ENCODE measurements at places on chromosomes 7 and 10.

DNA sequence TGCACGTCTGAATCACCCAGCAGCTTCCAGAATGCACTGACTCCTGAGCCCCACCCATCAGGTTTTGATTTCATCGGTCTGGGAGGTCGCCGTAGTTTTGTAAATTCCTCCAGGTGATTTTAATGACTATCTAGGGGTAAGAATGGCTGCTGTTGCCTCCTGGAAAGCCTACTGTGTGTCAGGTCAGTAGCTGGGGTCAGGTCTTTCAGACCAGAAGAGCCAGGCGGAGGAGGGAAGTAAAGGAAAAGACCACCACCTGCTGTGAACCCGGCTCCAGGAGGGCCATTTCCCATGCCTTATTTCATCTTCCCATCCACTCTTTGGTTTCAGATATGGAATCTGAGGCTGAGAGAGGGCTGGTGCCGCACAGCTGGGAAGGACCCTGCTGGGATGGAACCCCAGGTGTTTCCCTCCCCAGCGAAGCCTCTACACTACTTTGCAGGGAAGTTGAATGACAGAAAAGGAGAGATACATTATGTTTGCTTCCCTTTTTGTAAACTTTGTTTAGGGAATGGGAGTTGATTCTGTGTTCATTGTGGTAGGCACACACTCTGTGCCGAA, 19.8 kb downstream of the ADAMTS14 start:
- no peak for DNase-seq

DNA sequence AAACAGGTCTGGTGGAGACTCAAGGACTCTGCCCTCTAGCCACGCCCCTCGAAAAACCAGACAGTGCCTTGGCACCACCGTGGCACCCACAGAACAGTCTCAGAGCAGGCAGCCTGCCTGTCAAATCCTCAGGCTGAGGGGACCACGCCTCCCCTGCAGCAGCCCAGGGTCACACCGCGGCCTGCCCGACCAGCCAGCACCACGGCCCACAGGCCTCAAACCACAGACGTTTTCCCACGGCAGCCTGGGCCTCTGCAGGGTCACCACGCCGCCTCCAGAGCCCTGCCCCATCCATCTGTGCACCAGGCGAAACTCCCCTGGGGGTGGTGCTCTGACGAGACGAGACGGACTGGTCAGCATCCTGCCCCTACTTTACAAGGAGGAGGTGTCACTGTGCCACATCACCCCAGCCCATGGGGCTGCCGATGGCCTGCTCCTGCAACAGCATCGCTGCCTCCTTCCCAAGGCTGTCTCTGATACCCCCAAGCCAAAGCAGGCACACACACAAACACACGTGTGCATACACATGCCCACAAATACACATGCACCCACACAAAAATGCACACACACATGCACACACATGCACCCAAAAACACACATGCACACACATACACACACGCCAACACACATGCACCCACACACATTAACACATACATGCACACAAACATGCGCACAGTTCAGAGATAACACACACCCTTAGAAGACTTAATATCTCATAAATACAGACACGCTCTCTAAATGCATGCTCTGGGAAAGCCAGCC, 24.6 kb downstream of the PAPOLB start:
- DNase-seq = no peak

GRCh38 chr7:94043299-94043698, 39.1 kb upstream of the BET1 start:
- DNase-seq = peak; percentile 84

GRCh38 chr7:152902054-152902453, 142.5 kb downstream of the ACTR3B start:
- DNase-seq = no peak

DNA sequence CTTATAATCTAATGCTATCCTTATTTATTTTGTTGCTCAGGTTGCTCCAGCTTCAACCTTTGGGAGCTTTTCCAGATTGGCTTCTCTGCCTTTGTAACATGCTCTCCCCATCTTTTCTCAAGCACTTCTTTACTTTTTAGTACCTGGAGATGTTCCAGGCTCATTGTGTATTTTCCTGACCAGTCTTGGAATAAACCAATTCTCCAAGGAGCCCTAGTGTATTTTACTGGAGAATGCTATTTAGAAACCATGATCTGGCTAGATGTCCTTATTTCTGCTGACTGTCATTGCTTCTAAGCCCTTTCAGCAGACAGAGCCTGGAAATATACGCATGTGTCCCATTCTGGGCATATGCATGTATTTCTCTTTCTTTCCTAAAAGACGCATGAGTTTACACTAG, 95.7 kb downstream of the EMX2 start:
- DNase-seq = no peak

- no peak for DNase-seq
Measured at GRCh38 chr10:129114588-129114987, 352.5 kb upstream of the MGMT start.

- no peak for DNase-seq
Measured at GRCh38 chr7:88268858-88269257, 37.8 kb downstream of the STEAP4 start.

GRCh38 chr7:38283809-38284208, 10.4 kb upstream of the TARP start:
- no peak for DNase-seq

GRCh38 chr10:110364531-110364937, 59.8 kb upstream of the SMNDC1 start:
- DNase-seq = peak; percentile 46

DNA sequence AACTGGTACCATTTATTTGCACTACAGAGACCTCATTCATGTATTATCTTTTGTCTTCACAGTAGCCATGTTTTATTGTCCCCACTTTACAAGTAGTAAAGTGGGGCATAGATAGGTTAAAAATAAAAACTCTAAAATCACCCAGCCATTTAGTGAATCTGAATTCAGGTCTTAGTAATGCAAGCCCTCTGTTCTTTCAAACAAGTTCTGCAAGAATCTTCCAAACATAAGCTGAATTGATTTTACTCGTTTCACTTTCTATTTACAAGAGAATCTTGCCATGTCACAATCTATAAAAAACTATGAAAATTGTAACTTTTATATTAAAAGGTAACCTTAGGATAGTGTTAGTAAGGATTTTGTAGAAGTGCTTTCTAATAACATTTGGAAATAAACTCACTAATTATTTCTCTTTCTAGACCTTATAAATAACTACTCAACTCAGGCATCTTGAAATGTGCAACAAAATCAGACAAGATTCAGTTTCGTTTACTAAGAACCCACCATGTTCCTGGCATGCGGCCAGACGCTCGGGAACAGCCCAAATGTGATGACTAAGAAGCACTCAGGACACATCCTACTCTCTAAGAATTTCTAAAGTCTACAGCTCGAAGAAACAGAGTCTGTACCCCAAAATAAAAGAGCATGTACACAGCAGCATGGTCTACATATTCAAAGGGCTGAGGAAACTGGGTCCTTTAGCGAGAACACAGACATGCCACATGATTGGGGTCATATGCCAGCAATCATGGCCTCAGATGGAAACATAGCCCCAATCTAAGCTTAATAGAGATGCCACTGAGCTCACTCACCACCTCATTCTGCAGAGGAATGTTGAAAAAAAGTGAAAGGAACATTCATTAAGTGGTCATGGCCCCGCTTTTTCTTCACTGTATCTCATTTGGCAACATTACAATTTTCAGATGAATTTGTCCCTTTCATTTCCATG, 167.6 kb downstream of the AMPH start:
- DNase-seq = peak; percentile 32

GRCh38 chr7:1922071-1922869, 252.2 kb downstream of the ELFN1 start:
- no peak for DNase-seq

DNA sequence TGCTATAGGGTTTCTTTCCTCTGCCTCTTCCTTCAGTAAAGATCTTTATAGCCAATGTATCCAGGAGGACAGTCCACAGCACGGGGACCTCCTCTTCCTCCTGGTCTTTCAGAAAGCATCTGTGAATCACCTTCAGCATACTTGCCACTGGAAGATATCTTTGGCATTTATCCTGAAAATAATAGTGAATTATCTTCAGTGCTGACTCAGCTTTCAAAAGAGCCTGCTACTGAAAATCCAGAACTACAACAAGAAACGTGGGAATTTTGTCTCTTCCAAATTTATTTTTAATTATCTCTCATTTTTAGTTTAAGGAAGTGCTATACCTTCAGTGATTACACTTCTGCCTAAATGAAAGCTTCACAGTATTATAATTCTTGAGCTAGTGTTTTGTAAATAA, 7.6 kb upstream of the UNC5B start:
- no peak for DNase-seq

DNA sequence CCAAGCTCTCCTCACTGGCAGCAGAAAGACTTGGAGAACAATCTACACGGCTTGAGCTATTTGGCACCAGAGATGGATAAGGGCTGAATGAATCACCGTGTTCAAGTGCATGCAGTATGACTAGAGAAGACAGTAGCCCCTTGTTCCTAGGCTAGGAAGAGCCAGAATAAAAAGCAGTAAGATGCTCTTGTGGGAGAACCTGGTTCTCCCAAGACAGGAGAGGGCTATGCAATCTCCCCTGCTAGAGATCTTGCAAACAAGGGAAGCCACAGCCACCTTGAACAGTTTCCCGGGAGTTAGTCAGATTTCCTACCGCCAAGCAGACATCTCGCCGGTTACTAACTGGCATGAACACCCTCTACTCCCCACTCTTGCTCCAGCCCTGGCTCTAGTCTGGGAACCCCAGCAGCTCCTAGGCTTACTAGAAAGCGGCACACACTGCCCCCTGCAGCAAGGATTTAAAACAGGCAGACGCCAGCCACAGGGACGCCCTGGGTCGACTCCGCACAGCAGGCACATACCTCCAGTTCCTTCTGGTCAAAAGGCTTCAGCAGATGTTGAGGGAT, 107.3 kb downstream of the SMURF1 start:
- peak; percentile 39 for DNase-seq

GRCh38 chr10:43676901-43677300, 28.2 kb upstream of the ZNF32 start:
- DNase-seq = no peak

DNA sequence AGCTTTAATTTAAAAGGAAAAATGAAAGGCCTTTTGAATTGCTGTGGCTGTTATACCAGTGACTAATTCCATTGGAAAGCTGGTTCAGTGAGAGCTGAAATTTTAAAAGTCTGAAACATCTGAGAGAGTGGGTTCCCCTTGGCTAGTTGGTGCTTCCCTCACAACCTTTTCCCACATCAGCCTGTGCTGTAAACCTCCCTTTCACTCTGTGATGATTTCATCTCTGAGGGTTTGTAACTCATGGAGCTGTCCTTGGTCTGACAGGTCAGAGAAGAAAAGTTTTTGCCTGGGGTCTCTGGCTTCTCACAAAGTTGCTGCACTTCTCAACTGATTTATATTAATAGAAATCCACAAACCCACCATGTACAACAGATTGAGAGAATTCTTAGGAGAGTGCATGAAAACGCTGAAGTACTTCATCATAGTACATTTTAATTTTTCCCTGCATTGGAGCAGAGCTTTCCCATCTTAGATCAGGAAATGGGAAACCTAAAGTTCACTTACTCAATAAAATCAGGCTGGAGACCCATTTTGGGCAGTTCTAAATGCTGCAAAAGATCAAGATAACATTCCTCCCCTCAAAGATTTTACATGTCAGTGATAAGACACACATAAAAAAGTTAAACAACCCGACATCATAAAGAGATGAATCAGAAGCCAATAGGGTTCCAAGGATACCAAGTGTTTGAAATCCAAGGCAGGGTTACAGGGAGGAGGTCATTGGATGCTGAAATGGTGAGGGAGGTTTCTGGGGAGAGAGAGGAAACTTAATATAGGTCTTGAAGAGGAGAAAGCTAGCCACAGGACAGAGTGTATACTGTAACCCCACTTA, 157.0 kb upstream of the MKLN1 start:
- DNase-seq = peak; percentile 64

GRCh38 chr10:119358152-119358512, 150.8 kb downstream of the GRK5 start:
- DNase-seq = no peak

DNA sequence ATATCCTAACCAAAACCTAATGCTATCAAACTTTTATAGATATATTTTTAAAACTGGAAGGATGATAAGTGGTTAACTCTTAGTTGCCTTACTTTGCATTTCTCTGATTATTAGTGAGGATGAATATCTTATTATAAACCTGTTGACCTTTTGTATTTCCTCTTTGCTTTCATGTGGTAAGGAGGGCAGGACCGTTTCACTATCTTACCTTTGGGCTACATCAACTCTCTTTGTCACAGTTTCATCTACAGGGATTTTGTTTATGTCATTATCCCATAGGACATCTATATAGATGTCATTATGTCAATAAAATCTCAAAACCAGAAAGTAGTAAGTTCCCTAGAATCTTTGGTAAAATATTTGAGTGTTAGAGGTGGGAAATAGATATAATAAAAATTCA, 219.3 kb downstream of the THSD7A start:
- no peak for DNase-seq

GRCh38 chr7:145489609-145490008, 627.0 kb upstream of the CNTNAP2 start:
- no peak for DNase-seq

DNA sequence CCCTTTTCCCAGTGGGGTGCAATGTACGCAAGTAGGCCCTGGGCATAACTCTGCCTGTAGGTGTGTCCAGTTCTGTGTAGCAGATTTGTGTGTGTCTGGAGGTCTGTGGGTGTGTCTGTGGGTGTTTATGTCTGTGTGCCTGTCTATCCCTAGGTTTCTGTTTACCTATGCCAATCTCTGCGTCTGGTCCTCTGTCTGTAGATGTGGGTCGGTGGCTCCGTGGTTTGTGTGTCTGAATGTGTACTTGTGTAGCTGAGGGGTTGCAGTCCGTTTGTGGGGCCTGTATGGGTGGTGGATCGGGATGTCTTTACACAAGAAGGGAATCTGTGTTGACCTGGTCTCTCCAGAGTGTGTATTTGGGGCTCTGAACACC, 932 bp downstream of the NYAP1 start:
- DNase-seq = no peak

DNA sequence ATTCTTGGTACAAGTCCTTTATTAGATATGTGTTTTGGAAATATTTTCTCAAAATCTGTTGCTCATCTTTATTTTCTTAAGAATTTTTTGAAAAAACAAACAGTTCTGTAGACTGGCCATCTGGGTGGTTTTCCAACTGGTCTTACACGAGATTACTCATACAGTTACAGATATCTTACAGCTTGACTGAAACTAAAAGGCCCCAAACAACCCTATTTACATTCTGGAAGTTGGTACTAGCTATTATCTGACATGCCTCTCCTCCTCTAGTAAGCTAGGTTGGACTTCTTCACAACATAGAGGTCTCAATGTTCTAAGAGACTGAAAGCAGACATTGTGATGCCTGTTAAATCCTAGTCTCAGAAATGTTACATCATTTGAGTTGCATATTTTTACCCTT, 52.0 kb downstream of the ZNF22 start:
- DNase-seq = no peak

DNA sequence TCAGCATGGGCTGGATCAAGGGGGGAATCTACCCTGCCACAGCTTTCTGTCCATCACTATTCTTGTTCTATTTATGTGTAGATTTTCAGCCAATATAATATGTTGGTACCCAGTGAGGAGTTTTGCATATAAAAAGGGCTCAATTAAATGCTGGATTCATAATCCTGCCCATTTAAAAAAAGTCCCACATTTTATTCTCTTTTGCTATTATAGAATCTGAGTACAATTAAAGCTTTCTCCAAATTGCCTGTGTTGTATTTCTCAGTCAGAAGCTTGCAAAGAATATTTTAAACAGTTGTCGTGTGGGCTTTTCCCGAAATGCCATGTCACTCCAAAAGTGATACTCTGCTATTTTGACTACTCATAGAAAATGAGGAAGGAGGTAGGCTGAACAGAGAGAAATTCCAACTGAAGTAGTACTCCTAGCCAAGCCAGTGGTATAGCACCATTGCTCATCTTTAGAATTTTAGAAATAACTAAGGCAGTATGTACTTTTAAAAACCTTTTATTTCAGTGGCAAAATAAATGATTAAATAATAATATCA, 108.3 kb upstream of the HDAC9 start:
- DNase-seq = no peak

Measured in ELR (cell line).